ENCODE measurements at places on chromosomes 1 and 21.

- no peak for DNase-seq
Measured at GRCh38 chr1:7611421-7612010, 159.6 kb upstream of the VAMP3 start.

DNA sequence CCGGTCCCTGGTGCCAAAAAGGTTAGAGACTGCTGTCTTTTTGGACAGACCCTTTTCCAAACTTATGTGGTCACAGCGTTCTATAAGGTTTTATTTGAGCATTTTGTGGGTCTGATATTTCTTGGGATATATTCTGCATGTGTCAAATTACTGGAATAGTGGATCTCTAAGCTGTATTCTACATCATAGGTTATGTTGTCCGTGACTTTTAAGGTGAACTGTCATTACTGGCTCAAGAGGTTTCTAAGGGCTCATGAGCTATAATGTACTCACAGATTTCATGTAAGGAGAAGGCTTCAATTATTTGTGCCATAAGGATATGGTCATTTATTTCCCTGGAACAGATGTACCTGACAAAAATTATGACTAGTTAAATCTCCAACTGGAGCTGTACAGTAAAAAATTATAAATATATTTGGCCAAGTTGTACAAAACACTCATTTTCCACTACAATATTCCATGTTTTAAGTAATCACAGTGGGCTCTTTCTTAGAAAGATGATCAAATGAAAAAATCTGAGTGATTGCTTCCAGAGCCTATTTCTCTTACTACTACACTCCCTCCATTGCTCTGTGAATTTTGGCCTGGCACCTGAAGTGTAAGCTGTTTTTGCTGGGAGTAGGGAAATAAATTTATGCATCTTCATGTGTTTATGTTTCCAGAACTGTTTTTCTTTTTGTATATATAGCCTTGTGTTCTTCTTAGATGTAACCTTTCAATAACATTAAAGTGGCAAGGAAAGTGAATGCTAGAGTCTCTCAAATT lies 538.1 kb upstream of the ZRANB2 start:
- no peak for DNase-seq

DNA sequence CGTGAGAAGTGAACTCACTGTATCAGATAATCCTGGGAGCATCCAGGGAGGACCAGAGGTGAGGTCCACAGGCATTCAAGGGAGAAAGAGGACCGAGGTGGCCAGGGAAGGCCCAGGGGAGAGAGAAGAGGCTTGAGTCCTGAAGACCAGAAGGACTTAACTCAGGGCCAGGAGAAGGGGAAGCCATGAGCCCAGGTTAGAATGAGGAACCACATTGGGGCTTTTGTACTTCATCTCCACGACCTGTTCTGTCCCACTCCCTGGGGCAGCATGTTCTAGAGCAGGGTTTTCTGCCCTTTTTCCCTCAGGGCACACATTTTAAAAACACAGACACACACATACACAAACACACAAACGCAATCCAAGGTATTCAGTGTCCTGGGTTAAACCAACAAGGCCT lies 8.4 kb downstream of the LGR6 start:
- DNase-seq, result no peak

GRCh38 chr1:30749691-30750583 lies 7.6 kb downstream of the LAPTM5 start:
- no peak for DNase-seq

DNA sequence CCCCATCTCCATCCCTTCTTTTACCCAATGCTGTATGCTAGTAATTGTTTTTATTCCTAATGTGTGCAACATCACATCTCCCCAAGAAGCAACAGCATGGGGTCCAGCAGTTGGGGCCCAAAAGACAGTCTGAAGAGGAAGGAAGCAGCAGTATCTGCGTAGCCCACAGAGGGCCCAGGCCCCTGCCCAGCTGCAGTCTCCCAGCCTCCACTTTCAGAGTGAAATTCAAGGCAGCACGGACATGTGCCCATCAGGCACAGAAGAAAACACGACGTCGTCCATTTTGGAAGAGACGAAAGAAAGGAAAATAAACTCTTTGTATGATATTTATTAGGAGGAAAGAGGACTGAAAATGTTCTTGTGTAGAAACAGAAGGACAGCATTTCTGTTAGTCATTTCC lies 37.4 kb downstream of the NCF2 start:
- no peak for DNase-seq

- no peak for DNase-seq
Measured at GRCh38 chr1:178613271-178613945, 100.5 kb downstream of the TEX35 start.
